ENCODE measurements at places on chromosomes 4 and X.

DNA sequence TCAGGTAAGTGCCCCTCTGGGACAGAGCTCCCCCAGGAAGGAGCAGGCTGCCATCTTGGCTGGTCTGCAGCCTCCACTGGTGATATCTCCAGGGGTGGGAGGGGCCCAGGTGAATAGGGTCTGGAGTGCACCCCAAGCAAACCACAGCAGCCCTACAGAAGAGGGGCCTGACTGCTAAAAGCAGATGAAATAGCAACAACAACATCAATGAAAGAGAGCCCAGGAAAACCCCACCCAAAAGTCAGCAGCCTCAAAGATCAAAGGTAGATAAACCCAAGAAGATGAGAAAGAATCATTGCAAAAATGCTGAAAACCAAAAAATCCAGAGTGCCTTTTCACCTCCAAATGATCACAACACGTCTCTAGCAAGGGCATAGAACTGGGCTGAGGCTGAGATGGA lies 92.5 kb upstream of the PAGE3 start:
- no peak for DNase-seq

GRCh38 chr4:140326395-140326993 lies 47.0 kb upstream of the SCOC start:
- no peak for DNase-seq

GRCh38 chr4:472881-473569 lies 25.9 kb downstream of the ZNF721 start:
- DNase-seq, result no peak

DNA sequence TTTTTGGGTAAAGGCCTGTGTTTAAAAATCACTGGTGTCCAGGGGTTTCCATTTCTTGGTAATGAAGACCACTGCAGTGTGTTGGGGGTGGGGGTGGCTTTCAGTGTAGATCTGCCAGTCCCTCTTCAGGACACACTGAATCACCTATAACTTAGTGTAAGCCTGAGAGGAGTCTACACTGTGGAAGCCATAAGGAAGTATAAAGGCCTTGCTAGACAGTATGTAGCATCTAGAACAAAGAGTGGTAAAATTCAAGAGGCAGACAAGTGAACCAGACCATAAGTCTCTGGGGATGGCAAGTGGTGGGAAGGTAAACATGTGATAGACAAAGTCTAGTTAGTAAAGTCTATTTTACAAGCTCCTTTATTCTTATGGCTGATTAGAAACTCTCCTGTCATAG lies 191.8 kb downstream of the CCNG2 start:
- DNase-seq, result no peak

- no peak for DNase-seq
Measured at GRCh38 chr4:28879178-28879577, 1841.0 kb upstream of the PCDH7 start.

DNA sequence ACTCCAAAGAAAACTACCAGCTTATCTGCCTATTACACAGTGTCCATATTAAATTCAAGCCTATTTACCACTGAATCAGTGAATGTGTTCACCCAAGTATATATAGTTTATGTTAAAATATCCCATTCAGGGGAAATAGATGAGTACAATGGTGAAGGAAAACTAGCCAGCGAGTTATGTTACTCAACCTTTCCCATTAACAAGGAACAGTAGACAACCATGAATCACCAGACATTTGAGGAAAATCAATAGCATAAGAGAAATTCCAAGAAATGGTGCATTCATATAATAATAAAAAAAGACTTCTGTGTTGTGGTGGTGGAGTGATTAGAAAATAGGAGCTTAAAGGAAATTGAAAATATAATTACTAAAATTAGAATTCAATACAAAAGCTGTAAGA lies 21.3 kb downstream of the IQCM start:
- DNase-seq, result no peak

DNA sequence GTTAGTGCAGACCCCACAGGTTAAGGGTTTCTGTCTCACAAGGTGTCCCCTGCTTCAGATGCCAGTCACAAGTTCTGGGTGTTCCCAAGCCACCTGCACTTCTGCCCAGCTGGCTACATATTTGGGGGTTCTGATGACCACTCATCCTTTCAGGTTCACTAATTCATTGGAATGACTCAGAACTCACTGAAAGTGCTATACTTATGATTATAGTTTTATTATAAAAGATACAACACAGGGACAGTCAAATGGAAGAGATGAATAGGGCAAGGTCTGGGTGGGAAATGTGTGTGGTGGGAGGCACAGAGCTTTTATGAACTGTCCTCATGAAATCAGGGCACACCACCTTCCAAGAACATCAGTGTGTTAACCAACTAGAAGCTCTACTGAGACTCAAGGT lies 97.7 kb upstream of the CASK start:
- DNase-seq, result no peak

- no peak for DNase-seq
Measured at GRCh38 chr4:60565558-60565957, 634.6 kb upstream of the ADGRL3 start.

DNA sequence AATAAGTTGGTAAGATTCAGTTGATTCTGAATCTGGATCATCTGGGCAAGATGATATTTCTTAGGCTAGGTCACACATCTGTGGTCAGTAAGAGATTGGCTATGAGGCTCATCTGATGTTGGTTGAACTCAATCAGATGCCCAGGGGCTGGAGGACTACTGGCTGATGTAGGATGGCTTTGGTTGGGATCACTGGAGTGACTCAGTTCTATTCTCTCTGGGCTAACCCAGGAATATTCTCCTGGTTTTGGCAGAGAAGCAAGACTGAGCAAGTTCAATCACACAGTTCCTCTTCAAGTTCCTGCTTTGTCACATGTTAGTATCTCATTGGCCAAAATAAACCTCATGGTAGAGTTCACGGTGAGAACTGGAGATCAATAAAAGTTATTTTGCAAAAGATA lies 902.3 kb upstream of the SLIT2 start:
- no peak for DNase-seq

GRCh38 chr4:128513664-128514484 lies 226.3 kb upstream of the PGRMC2 start:
- no peak for DNase-seq

DNA sequence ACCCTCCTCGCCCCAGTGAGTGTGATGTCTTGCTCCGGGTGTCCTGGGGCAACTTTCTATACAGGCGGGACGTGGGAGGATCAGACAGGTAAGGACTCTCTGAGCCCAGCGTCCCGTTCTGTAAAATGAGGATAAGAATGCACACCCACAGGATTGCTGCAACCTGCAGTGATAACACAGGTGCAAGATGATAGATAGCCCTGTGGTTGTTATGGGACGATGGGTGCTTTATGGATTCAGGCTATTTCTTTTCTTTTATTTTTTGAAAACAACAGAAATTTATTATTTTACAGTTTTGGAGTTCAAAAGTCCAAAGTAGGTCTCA lies 28.6 kb downstream of the BEX3 start:
- no peak for DNase-seq

GRCh38 chrX:68830419-68831404 lies 1.9 kb downstream of the EFNB1 start:
- DNase-seq, result no peak

DNA sequence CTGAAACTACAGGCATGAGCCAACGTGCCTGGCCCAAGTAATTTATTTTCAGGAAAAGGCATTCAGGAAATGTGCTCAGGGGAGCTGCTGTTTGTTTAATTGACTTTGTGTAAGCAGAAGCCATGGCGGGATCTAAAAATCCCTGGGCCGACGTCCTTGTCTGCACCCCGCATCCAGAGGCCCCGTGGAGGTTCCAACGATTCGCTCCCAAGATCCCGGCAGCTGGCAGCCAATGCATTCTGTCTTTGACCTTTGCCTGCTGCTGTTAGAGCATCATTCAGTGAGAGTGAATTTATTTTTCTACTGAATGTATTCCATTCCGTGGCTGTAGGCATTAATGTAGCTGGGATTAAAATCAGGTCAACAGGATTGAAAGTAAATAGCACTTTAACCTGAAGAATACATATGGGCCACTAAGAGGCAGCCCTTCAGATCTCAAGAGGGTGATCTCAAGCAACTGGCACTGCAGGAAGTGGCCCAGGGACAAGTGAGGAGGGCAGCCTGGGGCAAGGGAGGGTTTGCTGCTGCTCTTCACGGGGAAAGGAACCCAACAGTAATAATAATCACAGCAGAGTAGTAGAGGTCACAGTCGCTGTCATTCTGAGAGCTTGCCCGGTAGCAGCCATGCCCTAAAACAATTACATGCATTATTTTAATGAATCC lies 75.2 kb downstream of the PSAPL1 start:
- DNase-seq, result no peak

DNA sequence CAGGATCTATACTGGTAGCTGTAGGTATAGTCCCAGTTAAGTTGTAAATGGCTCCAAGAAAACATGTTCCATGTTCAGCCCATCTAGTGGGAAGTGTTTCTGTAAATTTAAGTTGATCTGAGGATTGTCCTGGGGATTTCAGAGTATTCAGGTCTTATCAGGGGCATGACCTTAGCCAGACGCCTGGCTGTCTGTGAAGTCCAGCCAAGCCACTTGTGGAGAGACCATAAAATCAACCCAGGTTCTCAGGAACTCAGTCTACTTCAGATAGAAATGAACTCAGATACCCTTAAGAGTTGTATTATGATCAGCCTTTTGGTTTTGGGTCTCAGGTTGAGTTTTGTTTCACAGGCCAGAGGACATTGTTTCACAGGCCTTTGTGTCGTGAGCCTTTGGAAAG lies 95.9 kb downstream of the EGF start:
- no peak for DNase-seq

GRCh38 chr4:1598206-1599025 lies 85.7 kb downstream of the FAM53A start:
- no peak for DNase-seq

GRCh38 chrX:68868316-68868715 lies 39.5 kb downstream of the EFNB1 start:
- DNase-seq, result no peak

GRCh38 chrX:118347131-118347530 lies 1.2 kb downstream of the WDR44 start:
- DNase-seq, result no peak

DNA sequence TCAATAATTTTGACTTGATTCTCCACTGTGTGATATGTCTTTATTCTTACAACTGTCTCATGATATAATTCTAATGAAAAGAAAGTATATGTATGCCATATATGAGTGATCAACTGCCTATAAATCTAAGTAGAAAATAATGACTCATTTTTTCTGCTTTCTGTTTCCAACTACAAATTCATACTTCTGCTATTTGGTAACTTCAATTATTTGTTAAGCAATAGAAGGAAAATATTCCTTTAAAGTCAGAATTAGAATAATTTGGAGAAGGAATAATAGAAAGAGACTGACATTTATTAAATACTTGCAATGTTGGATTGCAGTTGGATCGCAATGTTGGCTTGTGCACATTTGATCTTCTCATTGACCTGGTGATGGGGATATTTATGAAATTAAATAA lies 204.2 kb upstream of the PACRGL start:
- DNase-seq, result no peak

DNA sequence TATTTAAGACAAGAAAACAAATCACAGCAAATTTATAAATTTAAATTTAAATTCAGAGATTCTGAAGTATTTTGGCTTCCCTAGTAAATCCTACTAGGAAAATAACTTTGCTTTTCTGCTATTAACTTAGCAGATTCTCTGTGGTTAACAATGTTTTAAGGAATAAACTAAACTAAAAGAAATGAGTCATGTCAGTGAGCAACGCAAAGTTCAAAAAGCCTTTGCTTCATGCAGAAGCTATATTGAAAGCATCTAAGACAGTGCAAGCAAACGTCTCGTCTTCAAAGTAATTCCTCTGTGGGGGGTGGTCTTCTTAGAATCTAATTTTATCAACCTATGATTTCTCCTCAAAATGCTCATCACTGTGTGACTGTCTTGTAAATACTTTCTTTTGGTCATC lies 30.1 kb downstream of the GABRB1 start:
- DNase-seq, result no peak

DNA sequence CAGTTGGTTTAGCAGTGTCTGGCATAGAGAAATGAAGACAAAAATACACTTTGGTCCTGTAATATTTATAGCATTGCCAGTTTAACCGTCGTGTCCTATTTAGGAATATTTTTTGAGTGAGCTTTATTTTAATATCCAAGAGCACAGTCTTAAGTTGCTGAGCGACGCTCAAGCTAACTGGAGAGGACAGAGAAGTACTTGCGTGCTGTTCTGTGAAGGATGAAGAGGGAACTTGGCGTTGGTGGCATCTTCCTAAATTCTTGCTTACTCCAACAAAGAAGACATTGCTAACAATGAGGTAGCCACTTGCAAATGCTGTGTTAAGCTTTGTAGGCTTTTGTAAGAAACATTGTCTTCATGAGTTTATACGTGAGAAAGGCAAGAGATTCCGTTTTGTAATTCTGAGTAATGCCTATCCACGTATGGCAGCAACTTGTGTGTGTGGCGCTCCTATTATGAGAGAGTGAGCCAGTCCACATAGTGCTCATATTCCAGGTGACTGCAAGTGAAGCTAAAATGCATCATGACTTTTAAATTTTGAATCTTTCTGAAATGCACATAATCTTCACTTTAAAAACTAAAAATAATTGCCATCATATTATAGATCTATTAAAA lies 50.6 kb downstream of the SYNPO2 start:
- no peak for DNase-seq

- no peak for DNase-seq
Measured at GRCh38 chrX:41946989-41947612, 23.7 kb upstream of the CASK start.

- no peak for DNase-seq
Measured at GRCh38 chrX:72095370-72095769, 36.3 kb downstream of the RTL5 start.

DNA sequence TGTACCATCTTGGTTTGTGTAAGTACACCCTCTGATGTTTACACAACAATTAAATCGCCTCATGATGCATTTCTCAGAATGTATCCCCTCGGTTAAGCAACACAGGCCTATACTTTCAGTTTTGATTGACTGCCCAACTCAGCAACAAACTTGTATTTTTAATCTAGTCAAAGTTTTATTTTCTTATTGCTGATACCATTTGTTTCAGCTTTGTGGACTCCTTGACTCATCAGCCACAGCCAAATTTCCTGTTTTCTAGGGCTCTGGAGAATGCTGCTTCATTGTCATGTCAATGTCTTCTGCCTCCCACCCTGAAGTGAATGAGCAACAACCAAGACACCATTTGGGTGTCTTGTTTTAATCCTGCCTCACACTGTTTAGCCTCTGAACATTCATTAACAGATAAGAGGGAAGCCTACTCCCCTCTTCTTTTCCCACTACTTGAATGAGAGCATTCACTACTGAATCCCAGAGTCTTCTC lies 14.0 kb downstream of the BBS12 start:
- no peak for DNase-seq

GRCh38 chr4:86380181-86380724 lies 20.4 kb upstream of the MAPK10 start:
- no peak for DNase-seq

GRCh38 chrX:68978655-68979054 lies 149.8 kb downstream of the EFNB1 start:
- no peak for DNase-seq

DNA sequence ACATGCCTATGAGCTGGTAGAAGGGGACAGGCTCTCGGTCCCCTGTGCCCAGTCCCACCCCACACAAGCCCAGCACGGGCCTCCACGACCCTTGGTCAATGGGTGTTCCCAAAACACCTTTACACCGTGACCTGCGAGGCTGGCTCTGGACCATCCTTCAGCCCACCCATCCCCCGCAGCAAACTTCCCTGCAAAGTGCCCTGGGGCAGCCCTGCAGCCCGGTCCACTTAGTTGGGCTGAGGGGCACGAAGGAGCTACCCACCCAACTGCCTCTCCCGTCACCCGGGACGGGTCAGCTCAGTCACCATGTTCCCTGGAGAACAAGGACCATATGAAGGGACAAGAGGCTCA lies 23.4 kb downstream of the WDR1 start:
- DNase-seq, result no peak
